ENCODE measurements at places on chromosomes 5 and 9.

GRCh38 chr5:10565785-10566542, 2.1 kb downstream of the ANKRD33B start:
- no peak for DNase-seq

- no peak for DNase-seq
Observed at GRCh38 chr9:15086156-15086763, 176.0 kb upstream of the FREM1 start.

DNA sequence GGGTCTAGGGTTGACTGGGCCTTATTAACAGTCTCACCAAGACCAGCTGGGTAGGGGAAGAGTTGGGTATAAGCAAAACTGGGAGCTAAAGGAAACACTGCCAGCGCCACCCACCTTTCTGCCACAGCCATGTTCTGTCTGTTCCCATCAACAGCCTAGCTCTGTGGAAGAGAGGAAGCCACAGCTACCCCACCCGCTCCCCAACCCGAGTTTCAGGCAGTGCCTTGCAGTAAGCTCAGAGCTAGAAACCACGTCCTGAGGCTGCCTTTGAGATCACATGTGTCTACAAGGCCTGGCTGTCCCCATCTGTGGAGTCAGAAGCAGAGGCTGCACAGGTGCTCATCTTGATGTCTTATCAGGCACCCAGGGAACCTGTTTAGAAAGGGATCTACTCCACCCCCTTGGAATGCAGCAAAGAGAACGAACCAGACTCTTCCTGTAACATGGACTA, 15.3 kb downstream of the HNRNPH1 start:
- DNase-seq, result no peak

DNA sequence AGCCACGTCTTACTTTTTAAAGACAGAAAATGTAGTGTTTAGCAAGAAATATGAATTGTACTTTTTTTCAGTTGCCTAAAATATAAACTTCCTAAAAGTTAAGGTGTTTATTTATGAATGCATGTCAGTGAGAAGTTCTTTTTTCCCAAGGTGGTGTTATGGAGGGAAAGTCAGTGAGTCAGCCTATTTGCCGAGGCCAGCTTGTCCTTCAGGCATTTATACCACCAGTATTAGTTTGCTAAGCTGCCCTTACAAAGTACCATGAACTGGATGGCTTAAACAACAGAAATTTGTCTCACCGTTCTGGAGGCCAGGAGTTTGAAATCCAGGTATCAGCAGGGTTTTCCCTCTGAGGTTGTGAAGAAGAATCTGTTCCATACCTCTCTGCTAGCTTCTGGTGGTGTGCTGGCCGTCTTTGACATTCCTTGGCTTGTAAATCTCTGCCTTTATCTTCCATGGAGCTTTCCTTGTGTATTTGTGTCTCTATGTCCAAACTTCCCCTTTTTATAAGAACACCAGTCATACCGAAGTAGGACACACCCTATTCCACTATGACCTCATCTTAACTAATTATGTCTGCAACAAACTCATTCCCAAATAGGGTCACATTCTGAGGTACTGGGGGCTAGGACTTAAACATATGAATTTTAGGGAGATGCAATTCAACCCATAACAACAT, 38.4 kb downstream of the PRKACG start:
- DNase-seq, result no peak
